Spinal cord (tissue), 10 donors: ENCODE measurements at places on chromosomes 2 and 18. TPM values are rescaled to one million over a fixed set of nuclear protein-coding genes. Genes with fewer than 3 reads are reported as not detected.

The HNRNPLL gene
- 53.2 TPM for polyA plus RNA-seq

The TMSB10 gene
- polyA plus RNA-seq: 2,566 TPM

The PPP4R1 gene
- polyA plus RNA-seq: 96.6 TPM

The MAP2 gene
- 669 TPM for polyA plus RNA-seq

The OSBPL6 gene
- 17.5 TPM for polyA plus RNA-seq

- no peak overlapping the region for H3K27ac ChIP-seq
- H3K4me1 ChIP-seq: no peaks in the 10 kb centered on the region
- H3K27me3 ChIP-seq: no peaks in the 10 kb centered on the region
- H3K36me3 ChIP-seq: no peaks in the 10 kb centered on the region
- DNase-seq: no peak
Measured at GRCh38 chr2:230423851-230424458, 8.0 kb downstream of the SP100 start.

DNA sequence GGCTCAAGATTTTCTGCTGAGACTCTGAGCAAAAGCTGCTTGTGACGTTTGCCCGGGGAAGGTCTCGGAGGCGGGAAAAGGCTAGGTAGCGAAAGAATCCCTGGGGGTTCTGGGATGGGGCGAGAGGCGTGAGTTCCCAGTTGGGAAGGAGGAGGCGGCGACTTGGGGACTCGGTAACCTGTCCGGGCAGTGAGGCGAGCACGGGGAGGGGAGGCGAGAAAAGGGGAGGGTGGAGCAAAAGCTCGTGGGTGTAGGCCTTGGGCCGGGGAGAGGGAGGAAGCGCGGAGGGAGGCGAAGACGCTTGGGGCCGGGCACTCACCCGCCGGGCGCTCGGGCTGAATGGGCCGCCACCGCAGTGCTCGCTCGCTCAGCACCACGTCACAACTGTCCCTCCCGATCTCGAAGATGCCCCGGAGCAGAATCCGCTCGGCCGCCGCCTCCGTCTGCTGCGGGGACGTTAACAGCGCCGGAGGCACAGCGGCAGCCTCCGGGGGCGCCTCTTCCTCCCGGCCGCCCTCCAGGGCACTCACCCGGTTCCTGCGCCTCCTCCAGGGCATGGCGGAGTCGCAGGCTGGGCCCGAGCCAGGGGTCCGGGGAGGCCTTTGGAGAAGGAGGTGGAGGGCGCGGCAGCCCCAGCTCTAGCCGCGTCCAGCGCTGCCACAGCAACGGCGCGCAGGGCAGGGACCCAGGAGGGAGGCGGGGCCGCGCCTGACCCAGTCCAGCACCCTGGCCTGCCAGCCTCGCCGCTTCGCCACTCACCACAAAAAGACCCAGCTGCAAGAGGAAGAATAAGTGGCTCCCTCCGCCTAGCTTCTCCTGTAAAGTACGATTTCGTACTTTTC, at the start of gene CERKL:
Gene CERKL (minus strand): TSS at position 656 of the 842 bp plus-strand sequence. CDS start 99 bp downstream, at position 557.
- H3K4me1 ChIP-seq: peaks cover 12% of the 10 kb centered on the region
- peaks cover 29% of the 10 kb centered on the region for H3K27me3 ChIP-seq
- H3K27ac ChIP-seq: no peak within 1 kb of the TSS
- peak within 1 kb of the TSS; percentile 49 for H3K4me3 ChIP-seq
- H3K36me3 ChIP-seq: no peaks in the 10 kb centered on the region
- no peak for DNase-seq

- no peak overlapping the region for H3K4me3 ChIP-seq
- H3K27ac ChIP-seq: no peak overlapping the region
- no peaks in the 10 kb centered on the region for H3K4me1 ChIP-seq
- no peaks in the 10 kb centered on the region for H3K27me3 ChIP-seq
Measured at GRCh38 chr2:37740164-37740739, 68.8 kb upstream of the CDC42EP3 start.

- no peak overlapping the region for H3K27ac ChIP-seq
- no peaks in the 10 kb centered on the region for H3K27me3 ChIP-seq
- H3K4me3 ChIP-seq: no peak overlapping the region
Measured at GRCh38 chr2:55452879-55453278, 33.2 kb upstream of the CCDC88A start.

- no peak overlapping the region for H3K27ac ChIP-seq
- no peak overlapping the region for H3K4me3 ChIP-seq
- peaks cover 3% of the 10 kb centered on the region for H3K4me1 ChIP-seq
- H3K36me3 ChIP-seq: no peaks in the 10 kb centered on the region
Measured at GRCh38 chr2:12257476-12257875, 459.3 kb upstream of the TRIB2 start.

GRCh38 chr2:234493796-234494195, 3.1 kb downstream of the ARL4C start:
- H3K36me3 ChIP-seq: peaks cover 3% of the 10 kb centered on the region
- H3K27me3 ChIP-seq: peaks cover 12% of the 10 kb centered on the region
- peak overlapping the region; percentile 67 for H3K4me3 ChIP-seq
- peaks cover 23% of the 10 kb centered on the region for H3K4me1 ChIP-seq

GRCh38 chr18:63373161-63373560, 6.2 kb upstream of the KDSR start:
- no peaks in the 10 kb centered on the region for H3K27me3 ChIP-seq
- H3K4me1 ChIP-seq: peaks cover 1% of the 10 kb centered on the region
- no peak overlapping the region for H3K27ac ChIP-seq
- DNase-seq: no peak
- H3K36me3 ChIP-seq: no peaks in the 10 kb centered on the region

GRCh38 chr2:39837856-39838453, 58.9 kb upstream of the THUMPD2 start:
- no peaks in the 10 kb centered on the region for H3K36me3 ChIP-seq
- H3K4me1 ChIP-seq: no peaks in the 10 kb centered on the region
- H3K27ac ChIP-seq: no peak overlapping the region
- H3K27me3 ChIP-seq: no peaks in the 10 kb centered on the region

GRCh38 chr2:191907091-191907490, 60.2 kb upstream of the CAVIN2 start:
- no peaks in the 10 kb centered on the region for H3K36me3 ChIP-seq
- no peaks in the 10 kb centered on the region for H3K4me1 ChIP-seq
- H3K27me3 ChIP-seq: no peaks in the 10 kb centered on the region
- DNase-seq: no peak
- H3K4me3 ChIP-seq: no peak overlapping the region

DNA sequence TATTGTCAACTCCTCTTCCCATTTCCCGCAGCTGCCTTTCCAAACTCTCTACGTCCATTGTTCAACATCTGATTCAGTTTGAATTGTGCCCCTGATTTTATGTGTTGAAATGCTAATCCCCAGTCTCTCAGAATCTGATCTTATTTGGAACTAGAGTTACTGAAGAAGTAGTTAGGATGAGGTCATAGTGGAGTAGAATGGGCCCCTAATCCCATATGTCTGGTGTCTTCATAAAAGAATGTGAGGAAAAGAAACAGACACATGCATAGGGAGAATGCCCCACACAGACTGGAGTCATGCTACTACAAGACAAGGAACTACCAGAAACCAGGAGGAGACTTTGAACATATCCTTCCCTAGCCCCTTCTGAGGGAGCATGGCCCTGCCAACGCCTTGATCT, 99.2 kb downstream of the LRP1B start:
- no peaks in the 10 kb centered on the region for H3K36me3 ChIP-seq
- H3K27ac ChIP-seq: no peak overlapping the region
- no peaks in the 10 kb centered on the region for H3K27me3 ChIP-seq
- no peak overlapping the region for H3K4me3 ChIP-seq
- DNase-seq: no peak

DNA sequence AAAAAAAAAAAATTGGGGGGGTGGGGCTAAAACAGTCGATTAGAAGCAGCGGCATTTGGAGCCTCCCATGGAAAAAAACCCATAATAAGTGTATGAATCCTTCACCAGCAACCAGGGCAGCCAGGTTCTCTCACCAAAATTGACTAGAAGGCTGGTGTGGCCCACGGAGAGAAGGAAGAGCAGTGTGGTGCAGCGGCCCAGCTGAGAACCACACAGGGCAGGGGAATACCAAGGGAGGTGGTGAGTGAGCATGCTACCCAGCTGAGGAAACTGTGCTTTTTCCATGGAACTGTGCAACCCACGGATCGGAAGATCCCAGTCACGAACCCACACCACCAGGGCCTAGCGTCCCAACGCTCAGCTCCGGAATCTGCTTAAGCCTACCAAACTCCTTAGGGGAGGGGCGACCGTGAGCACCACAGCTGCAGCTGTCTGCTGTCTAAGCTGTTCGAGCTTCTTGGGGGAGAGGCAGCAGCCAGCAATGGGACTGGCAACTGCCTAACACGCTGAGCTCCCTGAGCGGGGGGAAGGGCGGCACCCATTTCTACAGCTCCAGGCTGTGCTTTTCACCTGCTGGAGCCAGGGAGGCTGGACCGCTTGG, 1037.2 kb upstream of the ACVR2A start:
- DNase-seq: no peak
- H3K27me3 ChIP-seq: no peaks in the 10 kb centered on the region
- H3K36me3 ChIP-seq: no peaks in the 10 kb centered on the region
- H3K4me1 ChIP-seq: no peaks in the 10 kb centered on the region

GRCh38 chr2:194104687-194105086, 1552.3 kb upstream of the SLC39A10 start:
- no peak overlapping the region for H3K4me3 ChIP-seq
- DNase-seq: no peak
- H3K36me3 ChIP-seq: no peaks in the 10 kb centered on the region
- H3K27me3 ChIP-seq: no peaks in the 10 kb centered on the region

GRCh38 chr2:189544318-189545042, 36.1 kb downstream of the SLC40A1 start:
- no peaks in the 10 kb centered on the region for H3K36me3 ChIP-seq
- no peaks in the 10 kb centered on the region for H3K27me3 ChIP-seq
- no peak for DNase-seq
- H3K4me1 ChIP-seq: peaks cover 3% of the 10 kb centered on the region

- H3K27ac ChIP-seq: peak overlapping the region; percentile 73
- H3K4me3 ChIP-seq: peak overlapping the region; percentile 81
- H3K36me3 ChIP-seq: no peaks in the 10 kb centered on the region
- peak; percentile 7 for DNase-seq
- H3K4me1 ChIP-seq: peaks cover 10% of the 10 kb centered on the region
Measured at GRCh38 chr2:138502255-138503086, 901 bp downstream of the SPOPL start.

GRCh38 chr2:1687254-1687653, 57.1 kb downstream of the PXDN start:
- no peak for DNase-seq
- H3K36me3 ChIP-seq: peaks cover 40% of the 10 kb centered on the region
- no peak overlapping the region for H3K27ac ChIP-seq
- peaks cover 3% of the 10 kb centered on the region for H3K4me1 ChIP-seq
- no peak overlapping the region for H3K4me3 ChIP-seq

DNA sequence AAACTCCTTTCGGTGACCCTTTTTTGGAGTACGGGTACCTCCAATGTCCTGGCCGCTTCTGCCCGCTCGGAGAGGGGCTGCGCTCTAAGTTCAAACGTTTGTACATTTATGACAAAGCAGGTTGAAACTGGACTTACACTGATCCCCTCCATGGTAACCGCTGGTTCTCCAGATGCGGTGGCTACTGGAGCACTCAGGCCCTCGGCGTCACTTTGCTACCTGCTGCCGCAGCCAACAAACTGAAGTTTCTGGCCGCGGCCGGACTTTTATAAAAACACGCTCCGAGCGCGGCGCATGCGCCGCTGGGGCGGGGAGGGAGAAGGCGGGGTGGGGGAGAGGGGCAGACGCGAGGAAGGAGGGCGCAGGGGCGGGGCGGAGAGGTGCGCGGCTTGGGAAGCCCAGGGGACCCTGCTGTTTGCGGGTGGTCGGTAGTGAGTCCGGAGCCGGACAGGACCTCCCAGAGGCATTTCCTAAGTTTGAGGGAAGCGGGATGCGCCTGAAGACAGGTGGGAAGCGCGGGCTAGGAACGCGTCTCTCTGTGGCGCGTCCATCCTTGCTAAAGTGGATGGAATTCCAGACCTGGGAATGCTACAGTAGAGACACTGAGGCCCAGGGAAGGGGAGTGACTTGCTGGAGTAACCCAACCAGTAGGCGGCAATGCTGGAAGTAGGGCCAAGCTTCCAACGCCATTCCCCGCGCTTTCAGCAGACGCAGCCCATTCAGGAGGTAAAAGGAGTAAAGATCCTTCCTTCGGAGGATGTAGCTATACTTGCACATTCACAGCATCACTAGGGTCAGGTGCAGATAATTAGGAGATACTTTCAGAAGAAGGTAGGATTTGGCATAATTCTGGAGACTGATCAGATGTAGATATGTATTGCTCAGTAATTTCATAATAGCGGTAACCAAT, at the start of gene CXCR4:
Gene CXCR4 (minus strand): TSS at position 241 of the 910 bp plus-strand sequence. CDS start 89 bp downstream, at position 152.
- H3K27ac ChIP-seq: peak within 1 kb of the TSS; percentile 76
- no peak for DNase-seq
- peak within 1 kb of the TSS; percentile 59 for H3K4me3 ChIP-seq
- H3K4me1 ChIP-seq: peaks cover 29% of the 10 kb centered on the region
- no peaks in the 10 kb centered on the region for H3K36me3 ChIP-seq
- H3K27me3 ChIP-seq: peaks cover 38% of the 10 kb centered on the region

GRCh38 chr2:133957724-133958480, 296.0 kb upstream of the MGAT5 start:
- DNase-seq: no peak
- H3K4me3 ChIP-seq: no peak overlapping the region
- no peaks in the 10 kb centered on the region for H3K4me1 ChIP-seq
- H3K27ac ChIP-seq: no peak overlapping the region
- H3K27me3 ChIP-seq: no peaks in the 10 kb centered on the region

- no peaks in the 10 kb centered on the region for H3K27me3 ChIP-seq
- H3K36me3 ChIP-seq: peaks cover 7% of the 10 kb centered on the region
- peak overlapping the region; percentile 74 for H3K4me3 ChIP-seq
Measured at GRCh38 chr18:76821356-76821874, 942 bp upstream of the ZNF236 start.

DNA sequence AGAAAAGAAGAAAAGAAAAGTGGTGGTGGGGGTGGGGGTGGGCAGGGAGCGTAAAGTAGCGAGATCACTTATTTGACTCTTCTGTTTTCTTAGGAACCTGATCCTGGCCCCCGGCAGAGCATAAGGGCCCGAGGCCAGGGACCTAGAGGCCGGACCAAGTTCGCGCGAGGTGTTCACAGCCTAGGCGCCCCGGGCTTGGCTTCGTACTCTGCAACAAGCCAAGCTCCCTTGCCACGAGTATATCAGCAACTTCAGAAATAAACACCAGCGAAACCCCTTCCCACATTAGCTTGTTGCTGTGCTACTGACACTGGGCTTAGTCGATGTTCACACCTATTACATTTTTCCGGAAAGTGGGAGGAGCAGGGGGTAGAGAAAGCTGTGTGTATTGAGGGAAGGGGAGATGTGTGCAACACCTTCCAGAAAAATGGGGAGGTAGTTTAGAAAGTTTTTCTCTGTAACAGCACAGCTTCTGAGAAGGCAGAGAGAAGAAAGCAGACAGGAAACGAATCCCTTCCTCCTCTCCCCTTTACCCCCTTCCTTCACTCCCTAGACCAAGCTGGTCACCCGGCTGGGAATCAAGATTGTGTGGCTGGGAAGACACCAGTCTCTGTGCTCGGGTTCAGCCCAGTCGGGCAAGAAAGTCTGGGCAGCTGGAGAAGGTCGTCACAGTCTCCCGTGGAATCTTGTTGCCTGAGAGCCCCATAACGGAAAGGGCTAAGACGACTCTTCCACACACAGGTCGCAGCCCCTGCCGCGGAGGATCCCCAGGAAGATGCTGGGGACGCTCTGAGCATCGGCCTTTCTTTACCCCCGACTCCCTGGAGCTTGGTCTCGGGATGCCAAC, 12.0 kb upstream of the SATB2 start:
- H3K27me3 ChIP-seq: peaks cover 88% of the 10 kb centered on the region
- no peak overlapping the region for H3K27ac ChIP-seq
- no peak for DNase-seq
- no peak overlapping the region for H3K4me3 ChIP-seq
